ENCODE measurements at places on chromosomes 7 and 10.

- no peak for DNase-seq
Measured at GRCh38 chr7:69256634-69257081, 341.6 kb upstream of the AUTS2 start.

DNA sequence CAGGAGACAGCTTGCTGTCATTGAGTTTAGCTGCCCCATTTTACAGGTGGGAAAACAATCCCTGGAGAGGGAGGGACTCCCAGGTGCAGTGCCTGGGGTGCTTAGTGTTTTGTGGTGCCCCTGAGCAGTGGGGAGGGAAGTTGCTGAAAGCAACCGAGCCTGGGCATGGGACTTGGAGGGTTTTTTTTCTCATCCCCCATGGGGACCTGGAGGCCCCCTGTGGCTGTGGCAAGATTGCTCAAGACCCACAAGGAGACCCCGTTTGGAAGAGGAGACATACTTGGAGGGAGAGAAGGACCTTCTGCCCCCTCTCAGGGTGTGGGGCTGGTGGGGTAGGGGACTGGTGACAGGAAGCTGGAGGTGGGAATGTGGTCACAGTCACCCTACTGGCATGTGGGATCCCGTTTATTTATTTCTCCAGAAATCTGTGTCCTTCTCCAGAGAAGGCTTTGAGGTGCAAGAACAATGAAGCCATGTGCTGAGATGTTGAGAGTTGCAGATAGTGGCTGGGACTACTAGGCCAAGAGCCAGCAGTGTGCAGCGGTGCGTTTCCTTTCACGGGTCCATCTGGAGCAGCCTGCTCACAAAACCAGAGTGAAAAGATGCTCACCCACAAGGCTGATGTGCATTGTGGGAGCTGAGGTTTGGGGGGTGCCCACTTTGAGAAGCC is 21.5 kb downstream of the ZMIZ1 start:
- DNase-seq, result no peak

GRCh38 chr7:8305104-8305503 is 43.1 kb upstream of the ICA1 start:
- DNase-seq, result no peak

GRCh38 chr7:46741181-46741580 is 820.1 kb upstream of the IGFBP3 start:
- DNase-seq, result no peak

DNA sequence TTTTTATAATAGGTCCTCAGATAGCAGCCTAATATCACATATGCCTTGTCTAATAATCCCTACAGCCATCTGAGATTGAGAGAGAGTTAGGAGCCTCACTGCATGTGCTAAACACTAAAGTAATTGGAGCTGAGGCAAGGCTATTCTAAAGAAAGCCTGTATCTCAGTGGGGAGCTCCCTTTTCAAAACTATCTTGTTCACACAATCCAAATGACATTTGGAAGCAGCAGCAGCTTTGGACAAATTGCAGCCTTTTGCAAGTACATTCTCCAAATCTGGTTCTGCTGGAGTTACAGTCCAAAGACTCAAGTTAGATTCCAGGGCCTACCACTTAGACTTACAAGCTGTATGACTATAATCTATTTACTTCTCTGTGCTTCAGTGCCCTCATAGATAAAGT is 104.5 kb downstream of the MACC1 start:
- no peak for DNase-seq

GRCh38 chr7:97064972-97065587 is 40.4 kb upstream of the DLX5 start:
- DNase-seq, result no peak

DNA sequence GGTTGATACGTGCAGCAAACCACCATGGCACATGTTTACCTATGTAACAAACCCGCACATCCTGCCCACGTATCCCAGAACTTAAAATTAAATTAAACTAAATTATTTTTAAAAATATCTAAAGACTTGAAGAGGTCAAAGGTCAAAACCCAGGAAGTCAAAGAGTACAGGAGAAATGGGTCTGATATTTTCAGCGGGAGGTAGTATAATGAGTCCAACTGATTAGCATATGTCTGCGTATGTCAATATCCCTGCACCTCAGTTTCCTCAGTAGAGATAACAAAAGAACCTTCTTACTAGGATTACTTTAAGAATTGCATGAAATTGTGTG is 133.0 kb downstream of the TMEM26 start:
- DNase-seq, result no peak

DNA sequence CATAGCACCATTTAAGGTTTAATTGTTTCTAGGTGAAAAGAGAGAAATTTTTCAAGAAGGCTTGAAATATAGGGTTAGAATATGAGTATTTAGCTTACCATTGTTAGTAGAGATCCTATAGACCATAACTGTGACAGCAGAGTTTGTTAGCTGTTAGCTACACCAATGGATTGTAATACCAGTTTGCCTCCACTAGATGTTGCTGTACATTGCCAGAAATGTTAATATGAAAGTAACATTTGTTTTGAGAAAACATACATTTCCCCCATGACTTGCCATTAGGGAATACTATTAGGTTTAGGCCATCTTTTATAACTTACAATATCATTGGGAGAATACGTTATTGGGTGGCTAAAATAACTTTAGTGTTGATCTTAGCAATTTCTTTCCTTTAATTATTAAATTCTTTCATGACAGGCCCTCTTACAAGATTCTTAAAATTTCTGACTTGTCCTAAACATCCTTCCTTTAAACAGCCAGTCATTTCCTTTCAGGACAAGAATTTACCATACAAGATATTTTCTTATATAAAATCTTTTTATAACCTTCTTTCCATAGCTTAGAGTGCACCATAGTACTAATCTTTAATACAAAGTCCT is 39.5 kb downstream of the ZNF117 start:
- DNase-seq, result no peak

DNA sequence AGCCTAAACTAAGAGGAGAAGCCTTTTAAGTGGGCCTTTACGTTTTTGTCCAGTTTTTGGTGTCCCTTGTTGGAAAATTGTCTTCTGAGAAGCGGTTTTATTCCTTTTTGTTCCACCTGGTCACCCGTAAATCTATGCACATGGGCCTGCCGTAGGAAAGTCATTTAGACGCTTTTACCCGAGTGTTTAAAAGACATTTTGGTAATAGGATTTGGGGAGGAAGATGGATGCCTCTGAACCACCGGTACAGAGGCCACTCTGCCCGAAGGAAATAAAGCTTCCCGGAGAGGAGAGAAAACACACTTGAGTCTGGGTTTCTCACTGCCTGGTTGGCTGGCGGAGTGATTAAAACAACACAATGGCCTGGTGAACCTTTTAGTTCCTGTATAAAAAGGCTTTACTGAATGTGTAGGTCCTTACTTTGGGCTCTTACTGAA is 760 bp downstream of the THNSL1 start:
- DNase-seq, result no peak

DNA sequence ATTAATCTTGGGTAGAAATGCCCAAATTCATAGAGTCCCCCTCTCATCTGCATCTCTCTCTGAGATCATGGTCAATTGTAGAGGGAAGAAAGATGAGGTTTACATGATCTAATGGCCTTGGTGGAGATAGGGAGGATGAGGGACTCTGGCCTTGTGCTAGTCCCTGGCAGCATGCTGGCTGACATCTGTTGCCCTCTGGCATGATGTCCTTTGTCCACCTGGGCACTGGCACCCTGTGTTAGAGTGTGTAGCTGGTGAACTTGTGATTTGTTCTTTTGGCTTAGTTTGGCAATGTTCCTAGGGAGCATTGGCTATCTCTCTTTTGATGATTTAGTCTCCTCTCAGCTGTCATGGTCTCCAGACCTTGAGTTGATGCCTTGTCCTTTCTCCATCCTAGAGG is 103.2 kb downstream of the DYNC1I1 start:
- DNase-seq, result no peak

DNA sequence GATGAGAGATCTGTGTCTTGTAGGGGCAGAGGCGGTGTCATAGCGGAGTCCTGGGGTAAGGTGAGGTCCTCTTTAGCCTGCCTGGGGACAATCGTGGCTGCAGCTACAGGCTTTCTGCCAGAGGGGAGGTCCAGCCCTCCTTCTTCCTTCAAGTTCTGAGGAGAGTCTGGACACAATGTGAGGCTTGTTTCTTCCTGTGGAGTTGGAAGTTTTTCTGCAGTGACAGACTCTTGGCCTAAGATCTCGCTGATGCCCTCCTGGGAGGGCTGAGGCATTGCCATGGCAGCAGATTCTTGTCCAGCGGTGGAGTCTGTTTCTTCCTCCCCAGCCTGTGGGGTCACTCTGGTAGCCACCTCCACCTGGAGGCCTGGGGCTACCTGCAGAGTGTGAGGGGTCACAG is 4.4 kb downstream of the NACAD start:
- DNase-seq, result no peak

- DNase-seq, result no peak
Measured at GRCh38 chr10:30510184-30510931, 76.4 kb downstream of the MAP3K8 start.

GRCh38 chr7:39379416-39379815 is 186.8 kb upstream of the YAE1 start:
- no peak for DNase-seq

DNA sequence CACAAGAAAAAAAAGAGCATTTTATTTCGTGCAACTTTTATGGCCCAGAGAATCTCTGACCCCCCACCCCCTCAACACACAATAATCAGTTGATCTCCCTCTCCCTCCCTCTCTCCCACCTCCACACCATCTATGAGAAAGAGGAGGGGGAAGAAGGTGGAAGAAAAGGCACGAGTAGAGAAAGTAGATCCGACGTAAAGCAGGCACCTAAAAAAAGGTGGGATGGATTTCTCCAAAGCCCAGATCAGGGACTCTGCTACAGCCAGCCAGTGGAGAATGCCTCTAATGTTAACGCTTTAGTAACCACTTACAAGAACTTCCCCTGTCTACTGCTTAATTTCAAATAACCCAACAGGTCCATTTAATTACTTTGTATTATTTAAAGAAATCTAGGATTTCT is 24.4 kb downstream of the KMT2C start:
- no peak for DNase-seq

GRCh38 chr10:23408330-23408976 is 30.4 kb upstream of the OTUD1 start:
- DNase-seq, result no peak

GRCh38 chr7:87853237-87853864 is 22.8 kb downstream of the SLC25A40 start:
- no peak for DNase-seq

- DNase-seq, result no peak
Measured at GRCh38 chr7:154450451-154450850, 398.3 kb downstream of the DPP6 start.

GRCh38 chr7:70645876-70646351 is 486.0 kb upstream of the GALNT17 start:
- DNase-seq, result no peak

GRCh38 chr10:27399871-27400270 is 104.2 kb upstream of the RAB18 start:
- no peak for DNase-seq

GRCh38 chr10:94320285-94320914 is 42.3 kb downstream of the NOC3L start:
- no peak for DNase-seq

- DNase-seq, result no peak
Measured at GRCh38 chr7:47100148-47100816, 481.6 kb downstream of the TNS3 start.

DNA sequence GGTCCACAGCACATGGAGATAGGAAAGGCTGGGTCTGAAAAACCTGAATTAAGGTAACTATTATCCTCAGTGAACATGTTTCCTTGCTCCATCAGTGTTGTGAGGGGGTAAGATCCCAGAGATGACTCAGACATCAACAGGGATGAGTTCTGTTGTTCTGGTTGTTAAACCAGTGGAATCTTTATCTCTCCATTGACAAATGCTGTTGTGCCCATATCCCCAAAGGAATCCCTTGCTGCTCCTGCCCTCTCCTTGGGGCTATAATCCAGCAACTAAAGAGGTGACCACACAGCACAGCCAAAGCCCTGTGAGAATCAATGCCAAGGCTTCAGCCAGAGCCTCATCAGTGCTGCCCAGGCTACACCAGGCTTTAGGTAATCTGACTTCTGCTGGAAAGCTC is 113.4 kb downstream of the JAZF1 start:
- no peak for DNase-seq

- DNase-seq, result no peak
Measured at GRCh38 chr10:62053860-62054259, 152.4 kb downstream of the ARID5B start.

DNA sequence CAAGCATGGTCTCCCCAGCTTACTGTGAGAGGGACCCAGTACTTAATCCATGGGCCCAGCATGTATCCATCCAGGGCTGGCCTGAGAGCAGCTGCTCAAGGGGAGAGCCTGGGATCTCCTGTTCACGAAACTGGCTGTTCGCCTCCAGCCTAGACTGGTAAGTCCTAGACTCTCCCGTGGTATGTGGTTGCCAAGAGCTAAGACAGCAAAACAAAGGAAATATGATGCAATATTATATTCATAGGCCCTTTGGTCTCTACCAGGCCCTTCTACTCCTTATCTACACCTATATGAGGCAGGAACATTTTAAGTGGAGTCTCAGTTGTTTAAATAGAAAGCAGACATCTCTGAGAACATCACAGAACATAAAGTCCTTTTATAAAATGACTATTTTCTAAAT is 28.9 kb upstream of the STK17A start:
- no peak for DNase-seq

GRCh38 chr7:98254951-98255610 is 3.0 kb upstream of the TECPR1 start:
- DNase-seq, result no peak

DNA sequence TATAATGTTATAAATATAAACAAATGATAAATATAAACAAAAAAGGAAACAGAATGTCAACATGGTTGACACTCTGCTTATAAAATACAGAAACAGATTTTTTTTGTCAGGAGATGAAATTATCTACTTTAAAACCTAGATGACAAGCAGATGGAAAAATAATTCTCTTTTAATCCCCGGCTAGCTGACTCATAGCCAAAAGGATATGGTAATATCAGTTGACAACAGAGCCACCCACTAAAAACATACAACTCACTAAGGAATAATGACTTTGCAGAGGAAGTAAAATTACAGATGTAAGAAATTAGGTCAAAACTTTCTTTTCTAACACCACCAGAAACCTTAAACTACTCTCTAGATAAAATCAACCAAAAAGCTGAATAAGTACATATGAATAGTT is 131.1 kb upstream of the ABCB5 start:
- DNase-seq, result no peak

GRCh38 chr10:132058793-132059759 is 6.7 kb upstream of the JAKMIP3 start:
- no peak for DNase-seq

DNA sequence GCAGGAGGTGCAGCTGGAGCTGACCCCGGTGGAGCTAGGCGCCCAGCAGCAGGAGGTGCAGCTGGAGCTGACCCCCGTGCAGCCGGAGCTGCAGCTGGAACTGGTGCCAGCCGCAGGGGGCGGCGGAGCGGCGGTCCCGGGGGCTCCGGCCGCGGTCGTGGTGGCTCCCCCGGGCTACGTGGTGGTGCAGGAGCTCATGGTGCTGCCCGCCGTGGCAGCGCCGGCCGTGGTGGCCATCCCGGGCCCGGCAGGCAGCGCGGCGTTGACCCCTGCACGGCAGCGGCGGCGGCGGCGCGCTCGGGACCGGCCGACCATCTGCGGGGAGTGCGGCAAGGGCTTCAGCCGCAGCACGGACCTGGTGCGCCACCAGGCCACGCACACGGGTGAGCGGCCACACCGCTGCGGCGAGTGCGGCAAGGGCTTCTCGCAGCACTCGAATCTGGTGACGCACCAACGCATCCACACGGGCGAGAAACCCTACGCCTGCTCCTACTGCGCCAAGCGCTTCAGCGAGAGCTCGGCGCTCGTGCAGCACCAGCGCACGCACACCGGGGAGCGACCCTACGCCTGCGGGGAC is 6.8 kb downstream of the ZNF853 start:
- DNase-seq, result no peak

GRCh38 chr7:140637400-140637799 is 3.2 kb downstream of the DENND2A start:
- DNase-seq, result no peak

- DNase-seq, result no peak
Measured at GRCh38 chr7:68671671-68672070, 926.6 kb upstream of the AUTS2 start.
